ENCODE measurements at places on chromosomes 3 and 15.
A peak's percentile ranks its signal among the peaks of the same experiment; 100 is the strongest.

DNA sequence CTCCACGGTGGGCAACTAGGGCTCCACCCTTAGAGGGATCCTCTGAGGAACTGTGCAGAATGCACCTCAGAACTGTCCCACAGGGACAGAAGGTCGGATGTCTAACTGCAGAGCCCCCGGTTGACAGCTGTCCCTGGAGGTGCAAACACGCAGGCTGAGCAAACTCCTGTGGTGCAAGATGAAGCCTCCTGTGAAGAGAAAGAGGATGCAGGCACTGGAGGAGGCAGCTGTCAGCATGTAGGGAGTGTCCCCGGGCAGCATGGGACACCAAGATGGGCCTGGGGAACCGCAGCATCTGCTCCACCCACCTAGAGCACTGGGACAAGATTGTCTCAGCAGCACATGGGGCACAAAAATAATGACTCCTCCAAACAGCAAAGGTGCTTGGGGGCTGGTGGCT, 258.9 kb downstream of the ABHD5 start:
- no peak for DNase-seq

GRCh38 chr3:59970796-59971195, 921.0 kb upstream of the CFAP20DC start:
- DNase-seq: no peak

GRCh38 chr3:150483226-150483625, 63.1 kb downstream of the SERP1 start:
- no peak for DNase-seq

- no peak for DNase-seq
Measured at GRCh38 chr3:45546126-45546620, 48.4 kb upstream of the LIMD1 start.

DNA sequence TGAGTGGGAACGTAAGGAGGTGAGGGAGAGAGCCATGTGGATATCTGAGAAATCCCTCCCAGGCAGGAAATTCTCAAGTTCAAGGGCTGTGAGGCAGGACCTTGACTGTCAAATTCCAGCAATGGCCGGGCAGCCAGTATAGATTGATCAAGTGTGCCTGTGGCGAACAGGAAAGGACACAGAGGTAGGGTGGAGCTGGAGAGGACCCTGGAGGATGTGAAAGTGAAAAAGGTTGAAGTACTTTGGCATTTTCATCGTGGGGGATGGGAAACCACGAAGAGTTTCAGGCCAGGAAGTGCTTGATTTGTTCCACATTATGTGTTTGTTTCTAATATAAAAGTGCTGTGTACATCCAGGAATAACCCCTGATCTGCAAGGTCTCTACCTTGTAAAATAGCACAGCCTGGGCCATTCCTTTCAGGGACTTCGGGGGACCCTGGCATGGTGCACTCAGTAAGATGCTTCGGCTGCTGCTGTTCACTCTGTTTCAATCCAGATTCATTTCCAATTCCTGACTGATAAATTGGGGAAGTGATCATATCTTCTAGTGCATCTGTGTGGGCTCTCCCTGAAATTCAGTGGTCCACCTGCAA, 156.6 kb downstream of the MCTP2 start:
- DNase-seq: no peak

GRCh38 chr3:32423534-32423933, 31.9 kb downstream of the CMTM7 start:
- no peak for DNase-seq

DNA sequence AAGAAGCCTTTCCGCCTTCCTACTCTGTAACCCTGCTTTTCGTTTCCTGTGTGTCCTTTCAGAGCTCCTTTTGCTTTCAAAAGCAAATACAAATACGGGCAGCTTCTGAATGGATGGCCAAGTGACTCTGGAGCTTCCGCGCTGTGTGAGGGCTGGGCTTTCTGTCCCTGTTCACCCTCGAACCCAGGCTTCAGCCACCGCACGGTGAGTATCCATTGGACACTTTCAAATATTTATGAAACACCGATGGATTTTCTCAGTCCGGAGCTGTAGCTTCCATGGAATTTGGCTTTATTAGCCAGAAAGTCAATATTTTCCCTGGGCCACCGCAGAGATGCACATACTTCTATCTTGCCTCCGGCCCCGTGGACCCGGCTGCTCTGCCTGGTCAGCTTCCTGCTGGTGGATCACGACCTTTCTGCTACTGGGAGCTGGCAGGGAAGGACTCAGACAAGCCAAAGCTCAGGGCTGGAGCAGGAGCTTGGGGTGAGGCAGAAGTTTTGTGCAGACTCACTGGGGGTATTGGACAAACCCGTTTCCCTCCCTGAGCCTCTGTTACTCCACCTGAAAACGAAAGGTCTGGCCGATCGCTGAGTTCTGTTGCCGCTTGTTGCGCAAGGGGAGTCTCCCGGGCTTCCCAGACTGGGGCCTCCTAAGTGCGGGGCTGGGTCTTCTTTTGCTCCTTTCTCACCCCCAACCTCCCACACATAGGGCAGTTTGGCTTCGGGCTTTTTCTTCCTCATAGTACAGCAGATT, 63.6 kb downstream of the LINGO1 start:
- no peak for DNase-seq

- no peak for DNase-seq
Measured at GRCh38 chr15:70096215-70097062, 1.3 kb downstream of the TLE3 start.

- DNase-seq: peak; percentile 15
Measured at GRCh38 chr3:88219138-88219792, 69.5 kb downstream of the C3orf38 start.

DNA sequence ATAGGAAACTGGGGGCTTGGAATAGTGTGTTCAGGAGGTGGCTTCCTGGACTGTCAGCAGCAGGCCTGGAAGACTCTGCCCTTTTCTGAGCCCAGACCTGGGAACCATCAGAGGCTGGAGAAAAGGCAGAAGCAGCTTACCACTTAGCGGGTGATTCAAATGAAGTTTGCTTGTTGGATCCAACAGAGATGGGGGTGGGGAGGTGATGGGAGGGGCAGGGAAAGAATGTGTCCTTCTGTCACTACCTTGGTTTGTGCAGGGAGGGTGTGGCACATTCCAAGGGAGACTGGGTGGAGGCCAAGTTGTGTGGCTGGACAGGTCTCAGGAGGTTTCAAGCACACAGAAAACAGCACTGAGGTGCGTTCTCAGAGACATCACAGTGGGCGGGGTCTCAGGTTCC, 58.8 kb downstream of the TRAK1 start:
- DNase-seq: no peak

DNA sequence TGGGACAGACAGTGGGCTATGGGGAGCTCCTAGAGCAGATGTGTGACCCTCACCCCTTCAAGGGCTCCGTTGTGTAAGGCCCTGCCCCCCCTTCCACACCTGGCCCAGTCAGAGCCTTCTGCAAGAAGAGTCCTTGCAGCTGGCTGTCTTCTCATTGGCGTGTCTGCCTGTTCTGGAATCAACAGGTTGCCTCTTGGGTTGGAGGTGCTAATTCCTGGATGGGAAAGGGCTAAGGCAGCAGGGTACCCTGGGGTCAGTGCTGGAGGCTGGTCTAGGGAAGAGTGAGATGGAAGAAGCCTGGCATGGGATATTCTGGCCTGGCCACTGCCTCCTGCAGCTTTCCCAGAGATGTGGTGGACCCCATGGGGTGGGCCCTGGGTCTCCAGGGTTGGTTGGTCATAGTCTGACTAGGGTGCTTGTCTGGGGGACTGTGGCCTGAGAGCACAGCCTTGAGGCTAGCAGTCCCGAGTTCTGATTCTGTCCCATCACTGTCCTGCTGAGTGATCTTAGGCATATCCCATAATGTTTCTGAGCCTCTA, 5.1 kb downstream of the TEX264 start:
- no peak for DNase-seq

DNA sequence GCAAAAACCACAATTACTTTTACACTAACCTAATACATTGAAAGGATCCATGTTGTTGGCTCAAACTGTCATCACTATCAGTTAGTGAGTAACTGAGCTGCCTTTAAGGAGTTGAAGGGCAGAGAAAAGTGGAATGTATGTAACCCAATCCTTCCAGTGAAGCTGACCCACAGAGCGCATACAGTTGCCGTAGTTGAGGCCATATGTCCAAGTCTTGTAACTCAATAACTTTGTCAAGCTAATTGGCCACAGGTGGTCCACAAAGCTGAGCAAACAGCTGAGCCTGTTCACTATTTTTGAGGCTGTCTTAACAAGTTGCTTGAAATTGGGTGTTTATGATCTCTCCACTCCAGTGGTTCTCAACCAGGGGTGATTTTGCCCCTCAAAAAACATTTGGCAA, 169.0 kb upstream of the SLC24A5 start:
- DNase-seq: no peak

DNA sequence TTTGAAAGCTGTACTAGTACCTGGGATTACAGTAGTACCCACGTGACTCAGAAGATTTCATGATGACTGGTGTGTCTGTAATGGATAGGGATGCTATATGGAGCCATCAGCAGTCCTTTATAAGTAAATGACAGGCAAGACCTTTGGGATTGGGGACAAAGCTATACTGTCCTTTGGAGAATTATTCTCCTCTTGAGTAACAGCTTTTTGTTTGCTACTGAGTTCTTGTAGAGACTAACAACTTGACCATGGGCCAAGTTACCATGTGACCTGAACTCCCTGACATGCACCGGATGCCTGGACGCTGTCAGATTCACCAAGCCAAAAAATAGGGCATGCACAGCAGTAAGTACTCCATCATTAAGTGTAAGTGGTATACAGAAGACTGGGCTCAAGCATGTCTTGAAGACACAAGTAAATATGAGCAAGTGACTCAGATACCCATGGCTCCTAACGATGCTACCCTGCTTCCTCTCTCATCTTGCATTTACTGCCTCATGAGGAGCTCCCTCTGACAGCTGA, 12.9 kb downstream of the SEC11A start:
- no peak for DNase-seq

DNA sequence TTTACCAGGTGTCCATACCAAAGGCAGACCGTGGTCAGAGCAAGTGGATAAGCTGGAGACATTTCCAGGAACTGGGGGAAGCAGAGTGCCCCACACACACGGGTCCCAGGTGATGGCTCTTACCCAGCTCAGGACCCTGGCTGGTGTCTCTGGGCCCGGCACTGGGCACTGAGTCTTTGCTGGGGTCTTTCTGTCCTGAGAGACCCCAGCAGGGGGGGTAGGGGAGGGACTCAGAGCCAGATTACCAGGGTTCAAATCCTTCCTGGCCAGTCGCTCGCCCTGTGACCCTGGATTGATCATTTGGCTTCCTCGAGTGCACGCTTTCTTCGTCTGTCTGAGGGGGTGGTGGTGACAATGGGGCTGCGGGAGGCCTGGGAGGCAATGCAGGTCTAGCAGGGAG, 95.7 kb downstream of the PLXNA1 start:
- no peak for DNase-seq
